ENCODE measurements at places on chromosomes 3 and 15.

GRCh38 chr3:100899440-100900091 lies 93.7 kb downstream of the ABI3BP start:
- DNase-seq = no peak

- DNase-seq = no peak
Observed at GRCh38 chr15:85980946-85981345, 98.7 kb upstream of the AGBL1 start.

DNA sequence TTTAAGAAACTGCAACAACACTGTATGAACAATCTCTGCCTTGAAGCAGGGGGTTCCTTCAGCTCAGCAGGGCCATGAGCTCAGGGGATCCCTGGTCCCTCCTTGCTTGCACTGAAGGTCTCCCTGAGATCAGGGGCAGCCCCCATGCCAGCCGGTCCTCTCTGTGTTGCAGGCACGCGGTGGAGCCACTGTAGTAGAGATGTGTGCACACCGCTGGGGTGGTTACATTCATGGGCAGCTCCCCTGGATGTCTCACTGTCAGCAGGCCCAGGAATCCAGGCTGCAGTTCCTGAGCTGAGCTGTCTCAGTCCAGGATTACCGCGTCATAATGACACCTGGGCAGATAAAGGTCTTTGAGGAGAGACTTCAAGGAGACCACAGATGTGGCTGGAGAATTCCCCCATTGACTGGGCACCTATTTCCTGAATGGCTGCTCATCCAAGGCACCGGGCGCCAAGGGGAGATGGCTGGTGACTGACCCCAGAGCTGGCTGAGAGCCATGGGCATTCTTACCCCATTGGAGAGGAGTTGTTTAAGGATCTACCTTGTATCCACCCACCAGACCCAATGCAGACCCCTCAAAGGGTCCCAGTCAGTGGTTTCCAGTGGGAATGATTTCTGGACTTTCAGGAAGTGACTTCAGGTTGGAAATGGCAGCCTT lies 10.4 kb upstream of the KLF13 start:
- DNase-seq = no peak

- no peak for DNase-seq
Observed at GRCh38 chr3:9214185-9214584, 35.3 kb downstream of the SRGAP3 start.

DNA sequence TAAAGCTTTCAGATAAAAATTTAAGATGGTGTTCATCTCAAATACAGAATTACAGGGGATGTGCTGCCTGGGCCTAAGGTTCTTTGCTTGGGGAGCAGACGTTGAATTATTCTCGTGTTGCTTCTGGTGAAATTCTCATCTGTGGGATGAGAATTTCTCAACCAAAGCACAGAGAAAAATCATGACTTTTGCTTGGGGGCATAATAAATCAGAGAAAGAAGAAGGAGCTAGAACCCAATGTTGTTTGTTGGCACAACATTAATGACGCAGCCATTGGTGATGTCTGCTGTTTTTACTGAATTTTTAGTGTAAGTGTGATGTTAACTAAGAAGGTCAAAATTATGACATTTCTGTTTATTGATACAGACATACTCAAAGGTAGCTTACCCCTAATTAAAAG lies 35.7 kb downstream of the P3H2 start:
- no peak for DNase-seq

DNA sequence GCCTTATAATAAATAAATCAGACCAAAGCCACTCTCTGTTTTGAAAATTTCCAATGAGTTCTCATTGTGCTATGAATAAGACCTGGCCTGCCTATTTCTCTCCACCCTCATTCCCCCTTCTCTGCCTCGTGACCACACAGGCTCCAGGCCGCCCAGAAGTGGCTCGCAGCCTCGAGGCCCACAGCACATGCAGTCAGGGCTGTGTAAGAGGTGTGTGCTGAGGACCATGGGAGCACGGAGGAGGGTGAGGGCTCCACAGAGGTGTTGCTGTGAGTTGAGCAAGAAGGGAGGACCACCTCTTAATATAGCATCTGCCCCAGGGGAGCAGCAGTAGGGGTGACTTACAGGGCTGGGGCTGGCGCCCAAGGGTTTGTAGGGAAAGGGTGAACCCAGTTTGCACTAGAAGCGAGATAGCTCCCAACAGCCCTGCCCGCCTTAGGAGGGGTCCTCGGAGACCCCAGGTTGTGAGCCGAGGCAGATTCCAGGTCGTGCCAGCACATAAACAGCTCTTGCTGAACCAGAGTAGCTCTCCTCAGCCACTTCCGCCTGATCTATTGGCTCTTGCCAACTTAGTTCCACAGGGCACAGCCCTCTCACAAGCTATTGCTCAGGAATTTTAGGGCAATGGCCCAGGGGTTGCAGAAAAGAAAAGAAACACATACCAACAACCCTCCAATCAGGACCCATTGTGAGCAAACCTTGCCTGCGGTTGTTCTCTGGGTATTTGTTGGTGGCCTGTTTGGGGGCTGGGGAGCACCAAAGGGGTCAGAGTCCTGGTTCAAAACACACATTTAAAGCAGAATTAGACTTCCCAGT lies 117.7 kb downstream of the MYLK start:
- DNase-seq = no peak

GRCh38 chr3:161349529-161350312 lies 21.6 kb downstream of the SPTSSB start:
- no peak for DNase-seq

DNA sequence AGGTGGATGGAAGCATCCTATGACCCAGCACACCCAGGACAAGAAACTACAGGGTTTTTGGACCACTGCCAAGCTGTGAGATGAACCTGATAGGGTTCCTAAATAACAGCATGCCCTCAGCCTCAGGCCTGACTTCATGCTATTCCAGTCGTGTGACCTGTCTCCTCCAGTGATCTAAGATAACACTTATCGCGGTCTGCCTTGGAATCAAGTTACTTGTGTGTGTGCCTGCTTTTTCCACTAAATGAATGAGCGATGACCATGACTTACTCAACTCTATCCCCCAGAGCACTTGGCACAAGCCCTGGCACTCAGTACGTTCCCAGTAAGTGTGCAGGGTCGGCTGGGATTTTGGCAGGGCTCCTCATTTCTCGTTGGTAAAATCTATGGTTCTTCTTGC lies 172.7 kb upstream of the TP63 start:
- no peak for DNase-seq

DNA sequence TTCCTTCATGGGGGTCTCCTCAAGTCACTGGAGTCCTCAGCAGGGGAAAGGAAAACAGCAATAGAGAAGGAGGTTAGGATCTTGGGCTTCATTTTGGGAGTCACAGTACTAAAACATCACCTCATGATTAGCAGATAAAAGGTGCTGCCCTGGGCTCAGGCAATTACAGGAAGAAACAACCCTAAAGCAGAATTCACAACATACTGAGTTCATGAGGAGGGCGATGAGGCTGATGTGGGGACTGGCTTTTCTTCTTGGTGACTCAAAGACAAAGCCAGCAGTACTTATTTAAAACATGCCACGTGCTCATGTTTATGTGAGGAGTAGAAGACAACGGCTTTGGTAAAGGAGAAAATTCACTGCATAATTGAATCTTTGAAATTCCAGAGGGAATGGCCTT lies 822.3 kb upstream of the CFAP20DC start:
- DNase-seq = no peak

DNA sequence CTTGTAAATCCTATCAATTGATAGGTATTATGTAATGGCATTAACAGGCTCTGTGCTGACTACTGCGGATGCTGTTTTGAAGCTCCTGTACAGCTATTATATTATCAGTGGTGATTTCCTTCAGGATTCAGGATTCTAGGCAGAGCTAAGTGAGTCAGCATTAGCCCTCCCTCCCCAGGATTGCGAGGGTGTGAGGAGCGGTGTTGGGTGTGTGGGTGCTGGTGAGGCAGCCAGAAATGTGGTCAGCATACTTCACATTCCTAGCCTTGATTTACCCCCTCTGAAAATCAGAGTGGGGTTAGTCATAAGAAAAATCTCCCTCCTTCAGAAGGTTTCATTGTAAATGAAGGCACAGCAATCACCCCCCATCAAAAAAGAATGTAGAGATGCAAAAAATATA lies 72.5 kb downstream of the SNTN start:
- DNase-seq = no peak

GRCh38 chr15:84604826-84605553 lies 4.2 kb downstream of the ZSCAN2 start:
- DNase-seq = peak; percentile 32

- DNase-seq = no peak
Observed at GRCh38 chr15:65517866-65518207, 348 bp upstream of the DPP8 start.

DNA sequence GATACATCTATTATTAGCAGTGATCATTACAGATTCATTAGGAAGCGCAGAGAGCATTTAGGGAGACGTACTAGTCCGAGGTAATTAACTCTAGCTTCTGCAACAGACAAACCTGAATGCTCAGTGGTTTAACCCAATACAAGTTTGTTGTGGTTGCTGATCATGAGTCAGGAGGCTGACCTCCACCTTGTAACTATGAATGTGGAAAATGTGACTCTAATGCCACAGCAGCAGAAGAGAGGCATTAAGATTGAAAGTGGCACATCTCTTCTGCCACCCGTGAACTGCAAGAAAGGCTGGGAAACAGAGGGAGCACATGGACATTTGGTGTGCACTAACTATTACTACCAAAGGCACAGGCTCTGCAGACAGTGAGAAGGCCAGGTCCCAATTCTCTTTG lies 71.2 kb upstream of the C3orf80 start:
- no peak for DNase-seq

- no peak for DNase-seq
Observed at GRCh38 chr3:73866846-73867245, 242.1 kb upstream of the PDZRN3 start.

GRCh38 chr3:15601399-15602145 lies at the start of the genes BTD and HACL1:
BTD (plus strand) TSS chr3:15601745; CDS start chr3:15635440, 33,695 bp downstream.
HACL1 (minus strand) TSS chr3:15601569; CDS start chr3:15601463, 106 bp downstream.
- peak; percentile 99 for DNase-seq

GRCh38 chr15:63530752-63531299 lies 26.4 kb downstream of the USP3 start:
- no peak for DNase-seq

GRCh38 chr3:135691240-135691639 lies 274.3 kb upstream of the PPP2R3A start:
- no peak for DNase-seq

DNA sequence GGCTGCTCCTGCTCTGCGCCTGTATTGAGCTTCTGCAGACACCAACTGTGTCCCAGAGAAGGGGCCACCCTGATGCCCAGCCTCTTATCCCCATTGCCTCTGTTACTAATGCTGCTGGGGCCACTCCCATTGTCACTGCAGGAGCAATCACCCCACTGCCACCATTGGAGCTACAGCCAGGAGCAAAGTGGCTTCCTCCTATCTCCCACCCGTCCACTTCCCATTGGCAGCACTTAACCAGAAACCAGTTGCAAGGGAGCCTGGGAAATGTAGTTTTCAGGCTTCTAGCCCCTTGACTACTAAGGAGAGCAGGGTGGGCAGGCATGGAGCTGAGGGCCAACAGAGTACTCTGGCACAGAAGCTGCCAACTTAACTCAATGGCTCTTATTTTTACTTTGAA lies 55.9 kb upstream of the KLF13 start:
- DNase-seq = no peak

DNA sequence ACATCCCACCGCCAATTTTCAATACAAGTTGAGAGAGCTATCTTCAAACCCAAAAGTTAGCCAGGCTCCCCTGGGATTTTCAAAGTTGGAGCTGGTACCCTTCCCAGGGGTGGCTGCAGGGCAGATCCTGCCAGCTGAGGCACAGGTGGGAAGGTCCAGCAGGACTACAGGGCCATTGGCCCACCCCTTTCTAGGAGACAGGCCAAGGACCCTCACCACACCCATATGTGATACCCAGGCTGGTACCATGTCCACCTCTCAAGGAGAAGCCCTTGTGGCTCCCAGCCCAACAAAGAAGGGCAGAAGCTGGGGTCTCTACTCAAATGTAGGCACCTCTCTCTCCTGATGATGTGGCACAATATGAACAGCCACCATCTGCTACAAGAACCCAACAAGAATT lies 8.0 kb downstream of the POC1A start:
- no peak for DNase-seq

- no peak for DNase-seq
Observed at GRCh38 chr15:52076889-52077781, 35.4 kb downstream of the BCL2L10 start.

DNA sequence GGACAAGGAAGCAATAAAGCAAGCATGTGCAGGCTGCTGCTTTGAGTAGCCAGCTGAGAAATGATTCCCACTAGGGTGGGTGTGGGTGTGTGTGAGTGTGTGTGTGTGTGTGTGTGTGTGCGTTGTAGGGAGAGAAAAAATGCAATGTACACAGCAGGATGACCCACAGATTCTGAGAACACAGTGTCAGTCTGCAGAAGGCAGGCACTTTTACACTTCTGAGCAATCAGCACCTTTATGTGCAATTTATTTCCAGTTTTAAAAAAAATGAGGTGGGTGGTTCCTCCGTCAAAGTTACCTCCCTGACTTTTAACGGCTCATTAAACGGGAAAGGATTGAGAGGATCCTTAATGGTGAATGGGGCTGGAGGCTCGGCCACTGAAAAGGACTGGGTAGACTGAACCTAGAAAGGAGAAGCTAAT lies 38.5 kb upstream of the LIPC start:
- no peak for DNase-seq

- DNase-seq = no peak
Observed at GRCh38 chr15:63482874-63483323, 21.5 kb upstream of the USP3 start.

GRCh38 chr15:52021892-52022540 lies 3.0 kb downstream of the MAPK6 start:
- no peak for DNase-seq

- DNase-seq = no peak
Observed at GRCh38 chr3:78761126-78761525, 1006.7 kb downstream of the ROBO1 start.

- no peak for DNase-seq
Observed at GRCh38 chr15:32652178-32652577, 10.7 kb downstream of the SCG5 start.

DNA sequence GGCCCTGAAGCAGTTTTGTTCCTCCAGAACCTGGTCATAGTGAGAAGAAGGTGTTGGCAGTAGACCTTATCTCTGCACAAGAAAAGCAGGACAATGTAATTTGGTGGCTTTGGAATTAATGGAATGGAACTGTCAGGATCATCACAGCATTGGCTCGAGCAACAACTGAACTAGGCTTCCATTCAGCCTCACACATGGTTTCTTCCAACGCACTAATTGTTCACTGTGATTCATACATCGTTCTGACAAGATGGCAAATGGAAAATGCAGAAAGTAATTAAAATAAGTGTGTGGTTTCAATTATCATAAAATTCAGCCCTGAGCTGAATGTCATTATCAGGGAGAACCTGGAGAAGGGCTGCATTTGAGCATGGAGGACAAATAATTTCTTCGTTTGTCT lies 80.6 kb downstream of the MFSD1 start:
- DNase-seq = no peak

GRCh38 chr3:18868911-18869689 lies 279.2 kb upstream of the KCNH8 start:
- DNase-seq = no peak
